NCI-H460 (cell line): ENCODE measurements at places on chromosomes 7 and 10.

GRCh38 chr10:84525120-84525806 lies 196.9 kb downstream of the CCSER2 start:
- DNase-seq: no peak

DNA sequence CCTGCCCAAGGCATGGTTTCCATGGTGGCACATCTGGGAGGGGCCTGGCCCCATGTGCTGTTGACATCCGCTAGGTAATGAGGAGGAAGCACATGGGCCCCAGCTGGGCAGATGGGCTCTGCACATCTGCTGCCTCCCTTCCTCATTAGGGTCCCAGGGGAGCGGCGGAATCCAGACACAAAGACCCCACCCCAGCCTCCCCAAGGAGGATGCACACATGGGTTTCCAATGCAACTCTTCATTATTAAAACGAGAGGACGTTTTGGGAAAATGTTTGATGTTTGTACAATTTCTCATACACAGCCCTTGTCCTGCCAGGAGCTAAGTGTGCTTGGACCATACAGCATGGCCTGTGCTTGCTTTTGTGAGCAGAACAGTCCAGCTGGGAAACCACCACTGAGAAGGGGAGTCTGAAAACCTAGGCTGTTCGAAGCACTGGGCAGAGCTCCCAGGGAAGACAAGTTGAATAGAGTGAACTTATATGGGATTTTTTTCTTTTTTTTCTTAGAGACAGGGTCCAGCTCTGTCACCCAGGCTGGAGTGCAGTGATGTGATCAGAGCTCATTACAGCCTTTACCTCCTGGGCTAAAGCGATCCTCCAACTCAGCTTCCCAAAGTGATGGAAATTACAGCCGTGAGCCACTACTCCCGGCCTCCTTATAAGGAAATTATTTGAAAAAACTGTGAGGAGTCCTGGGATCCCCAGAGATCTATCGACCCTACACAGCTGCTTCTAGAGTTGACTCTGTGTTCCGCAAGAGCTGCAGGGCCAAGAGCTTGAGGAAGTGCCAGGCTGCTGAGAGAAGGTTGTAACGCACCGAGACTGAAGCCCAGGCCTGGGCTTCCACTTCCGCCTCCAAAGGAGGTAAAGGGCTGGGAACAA lies 23.4 kb downstream of the FAM107B start:
- no peak for DNase-seq

DNA sequence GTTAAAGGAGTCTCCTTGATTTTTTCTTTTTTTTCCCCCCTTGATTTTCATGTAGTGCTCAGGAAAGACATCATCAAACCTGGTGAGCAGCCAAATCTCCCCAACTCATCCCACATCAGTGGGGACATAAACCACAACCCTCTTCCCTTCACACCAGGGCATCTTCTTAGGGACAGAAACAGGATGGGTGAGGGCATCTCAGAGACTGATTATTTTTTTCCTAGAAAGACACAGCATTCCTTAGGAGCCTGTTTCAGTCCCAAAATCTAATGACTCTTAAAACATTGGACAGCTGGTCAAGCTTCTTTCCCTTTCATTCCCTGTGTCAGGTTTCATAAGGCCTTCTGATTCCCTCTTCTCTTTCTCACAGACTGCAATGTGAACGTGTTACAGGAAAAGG lies 31.5 kb upstream of the GSAP start:
- no peak for DNase-seq

DNA sequence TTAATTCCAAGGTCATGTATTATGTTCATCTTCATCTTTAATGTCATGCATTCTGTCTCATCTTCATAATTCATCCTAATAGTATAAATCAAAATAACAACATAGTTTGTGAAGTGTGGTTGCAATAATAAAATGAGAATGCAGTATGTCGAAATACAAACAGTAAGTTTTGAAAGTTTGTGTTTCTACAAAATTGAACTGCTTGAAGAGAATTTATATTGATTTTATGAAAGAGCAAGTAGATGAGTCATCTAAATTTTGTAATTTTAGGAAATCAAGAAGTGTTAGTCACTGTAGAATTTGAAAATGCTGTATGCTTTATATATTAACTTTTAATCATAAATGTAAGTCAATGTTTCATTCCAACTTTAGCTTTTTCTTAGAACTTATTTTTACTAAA lies 190.5 kb upstream of the PPP1R3A start:
- DNase-seq: no peak

- DNase-seq: no peak
These were observed 1.7 kb upstream of the VGF start for GRCh38 chr7:101166909-101167644.

DNA sequence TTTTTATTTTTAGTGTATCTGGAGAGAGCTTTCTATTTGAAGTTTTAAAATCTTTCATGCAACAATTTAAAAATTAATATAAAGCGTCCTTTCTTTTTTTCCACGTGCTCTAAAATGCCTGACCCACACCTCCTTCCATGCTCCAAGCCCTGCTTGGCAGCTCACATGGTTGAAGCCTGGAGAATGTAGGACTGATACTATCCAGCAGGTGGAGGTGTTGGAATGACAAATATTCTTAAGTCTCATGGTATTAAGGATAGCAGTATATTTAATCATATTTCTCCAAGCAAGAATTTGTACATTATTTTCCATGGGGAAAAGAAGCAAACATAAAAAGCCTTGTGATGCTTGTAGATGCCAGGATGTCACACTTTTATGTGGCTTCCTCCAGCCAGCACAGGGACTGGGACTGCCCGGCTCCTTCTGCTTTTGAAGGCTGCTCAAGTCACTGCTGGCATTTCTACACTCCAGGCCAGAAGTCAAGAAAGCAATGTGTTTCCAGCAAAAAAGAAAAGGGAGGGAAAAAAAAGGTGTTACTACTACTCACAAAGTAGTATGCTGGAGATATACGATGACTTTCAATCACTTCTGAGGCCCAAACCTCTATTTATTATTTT lies 49.7 kb downstream of the BZW2 start:
- DNase-seq: peak; percentile 64

- DNase-seq: no peak
These were observed 29.0 kb downstream of the STEAP1B start for GRCh38 chr7:22470981-22471380.

DNA sequence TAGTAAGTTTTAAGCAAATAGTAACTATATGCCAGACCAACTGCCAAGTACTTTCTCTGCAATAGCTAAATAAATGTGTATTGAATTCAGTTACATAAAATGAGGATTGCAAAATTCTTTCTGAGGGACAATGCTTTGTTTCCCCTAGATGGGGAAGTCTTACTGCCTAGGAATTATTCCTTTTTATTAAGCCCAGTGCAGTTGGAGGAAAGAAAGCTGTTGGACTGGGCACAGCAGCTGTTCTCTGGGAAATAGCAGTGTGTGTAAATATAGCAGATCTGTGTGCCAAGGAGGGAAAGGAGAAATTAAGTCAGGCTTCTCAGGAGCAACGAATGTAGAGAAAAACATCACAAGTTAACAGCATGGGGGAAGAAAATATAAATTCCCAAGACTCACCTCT lies 77.1 kb downstream of the SEC23IP start:
- no peak for DNase-seq

DNA sequence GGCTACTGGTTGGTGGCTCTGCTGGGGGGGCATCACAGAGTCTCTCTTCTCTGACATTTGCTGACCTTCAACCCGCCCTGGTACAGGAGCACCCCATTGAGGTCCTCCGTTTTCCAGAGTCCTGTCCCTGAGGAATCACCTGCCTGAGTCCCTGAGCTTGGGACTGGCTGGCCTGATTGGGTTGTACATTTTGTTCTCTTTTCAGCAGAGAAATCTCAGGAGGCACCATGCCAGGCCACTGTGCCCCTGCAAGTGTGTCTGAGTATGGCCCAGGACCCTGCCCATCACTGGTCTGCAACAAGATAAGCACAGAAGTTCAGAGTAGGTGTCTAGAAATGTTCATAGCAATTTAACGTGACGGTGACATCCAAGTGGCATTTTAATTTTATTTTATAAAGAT lies 131.2 kb downstream of the CUX1 start:
- DNase-seq: no peak

DNA sequence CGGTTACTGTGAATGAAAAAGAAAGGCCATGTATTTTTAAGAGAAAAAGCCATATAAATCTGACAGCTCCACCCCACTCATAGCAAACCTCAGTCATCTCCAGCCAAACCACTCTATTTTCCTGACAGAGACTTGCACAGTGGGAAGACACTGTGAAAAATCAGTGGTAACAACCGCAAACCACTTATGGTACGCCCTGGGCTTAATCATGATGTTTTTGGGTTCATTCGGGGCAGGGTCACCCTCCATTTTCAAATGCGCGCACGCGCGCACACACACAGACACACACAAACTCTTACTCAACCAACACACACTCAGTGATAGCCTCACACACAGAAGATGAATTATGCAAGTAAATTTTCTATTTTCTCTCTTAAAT lies 82.1 kb upstream of the HPS1 start:
- DNase-seq: no peak

GRCh38 chr7:120521761-120522737 lies 249.1 kb downstream of the KCND2 start:
- peak; percentile 8 for DNase-seq

DNA sequence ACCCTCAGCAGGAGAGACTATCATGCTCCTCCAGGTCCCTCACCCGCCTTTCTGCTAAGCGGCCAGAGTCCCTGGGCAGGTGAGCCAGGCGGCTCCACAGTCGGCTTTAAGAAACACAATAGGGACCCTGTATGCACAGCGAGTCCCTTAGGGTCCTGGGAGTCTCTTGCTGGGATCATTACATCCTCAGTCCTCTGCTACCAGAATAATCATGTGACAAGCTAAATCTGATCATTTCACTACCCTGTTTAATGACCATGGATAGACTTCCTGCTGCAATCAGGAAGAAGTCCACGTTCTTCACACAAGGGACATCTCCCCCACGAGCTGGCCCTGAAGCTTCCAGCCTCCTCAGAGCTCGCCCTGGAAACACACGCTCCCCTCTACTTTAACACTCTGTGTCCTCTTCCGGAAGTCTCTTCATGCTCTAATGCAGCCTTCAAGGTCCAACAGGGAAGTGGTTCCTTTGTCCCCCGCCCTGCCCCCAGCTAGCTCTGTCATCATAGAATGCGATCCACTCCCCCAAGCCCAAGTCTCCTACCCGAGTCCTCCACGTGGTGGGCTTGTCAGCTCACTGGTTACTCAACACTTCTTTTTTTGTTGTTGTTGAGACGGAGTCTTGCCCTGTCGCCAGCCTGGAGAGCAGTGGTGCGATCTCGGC lies 101.5 kb downstream of the RNF216 start:
- no peak for DNase-seq

DNA sequence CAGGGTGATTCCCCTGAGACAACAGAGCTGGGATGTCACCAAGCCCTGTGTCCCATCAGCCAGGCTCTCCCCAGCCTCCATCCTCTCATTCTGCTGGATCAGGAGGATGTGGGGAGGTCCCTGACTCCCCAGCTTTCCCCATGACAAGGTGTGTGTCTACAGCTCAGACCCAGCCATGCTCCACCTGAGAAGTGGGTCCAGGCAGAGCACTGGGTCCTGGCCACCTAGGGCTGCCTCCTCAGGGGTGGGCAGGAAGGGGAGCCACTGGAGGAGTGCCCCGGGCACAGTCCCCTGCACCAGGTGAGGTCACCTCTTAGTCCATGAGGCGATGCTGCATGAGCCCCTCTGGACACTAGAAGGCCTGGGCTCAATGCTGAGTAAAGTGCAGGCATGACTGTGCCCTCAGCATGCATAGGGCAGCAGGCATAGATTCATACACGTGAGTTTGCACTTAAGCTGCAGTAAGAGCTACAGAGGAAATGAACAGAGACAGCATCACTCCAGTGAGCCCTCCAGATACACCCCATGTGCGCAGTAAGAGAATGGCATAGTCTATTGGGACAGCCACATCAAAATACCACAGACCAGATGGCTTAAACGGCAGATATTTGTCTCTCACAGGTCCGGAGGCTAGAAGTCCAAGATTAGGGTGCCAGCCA lies 48.3 kb downstream of the ALOX5 start:
- DNase-seq: no peak

DNA sequence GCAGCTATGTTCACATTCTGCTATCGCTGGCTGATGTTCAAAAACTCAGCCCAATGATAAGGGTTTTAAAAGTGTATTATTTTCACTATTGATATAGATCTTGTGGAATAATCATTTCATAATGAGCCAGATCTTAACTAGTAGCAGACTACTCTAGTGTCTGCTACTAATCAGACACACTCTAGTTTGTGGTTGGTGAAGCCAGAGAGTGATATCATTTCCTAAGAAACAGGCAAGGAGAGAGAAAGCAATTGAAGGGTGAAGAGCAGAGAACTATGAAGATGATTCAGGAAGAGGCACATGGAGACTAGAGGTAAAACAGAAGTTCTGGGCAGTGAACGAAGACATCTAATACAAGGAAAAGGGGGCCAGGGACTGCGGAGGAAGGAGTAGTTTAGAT lies 58.2 kb upstream of the BET1 start:
- DNase-seq: no peak

- no peak for DNase-seq
These were observed 25.0 kb upstream of the C1GALT1 start for GRCh38 chr7:7157177-7157886.

- no peak for DNase-seq
These were observed 12.4 kb upstream of the DDC start for GRCh38 chr7:50577569-50577968.

DNA sequence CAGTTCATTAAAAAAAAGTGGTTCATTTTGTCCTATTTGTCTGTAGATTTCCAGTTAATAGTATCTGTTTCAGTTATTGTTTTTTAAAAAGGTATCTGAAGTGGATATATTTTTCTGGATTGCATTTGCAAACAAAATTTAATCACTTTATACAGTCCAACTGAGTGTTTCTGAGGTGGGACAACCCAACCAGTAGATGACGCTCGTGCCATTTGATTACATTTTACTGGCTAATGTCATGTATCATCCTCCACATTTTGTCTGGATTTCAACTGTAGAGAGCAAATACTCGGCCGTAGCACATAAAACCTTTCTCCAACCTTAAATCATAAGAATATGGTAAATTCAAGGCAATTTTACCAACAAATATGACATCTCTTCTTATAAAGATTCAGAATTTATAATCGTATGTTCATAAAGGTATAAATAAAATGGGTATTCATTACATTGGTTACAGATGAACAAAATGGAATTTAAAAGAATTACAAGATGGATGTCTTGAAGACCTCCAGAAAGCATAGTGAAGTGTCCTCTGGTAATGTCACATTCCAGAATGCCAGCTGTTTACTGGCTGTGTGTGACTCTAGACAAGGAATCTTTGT lies 789.0 kb downstream of the PHTF2 start:
- peak; percentile 50 for DNase-seq

- no peak for DNase-seq
These were observed 80.7 kb upstream of the PDGFA start for GRCh38 chr7:600149-601035.

GRCh38 chr10:104441329-104442000 lies 87.8 kb downstream of the CFAP58 start:
- DNase-seq: peak; percentile 33

- DNase-seq: no peak
These were observed 94.1 kb downstream of the AOAH start for GRCh38 chr7:36630112-36630650.
